ENCODE measurements at places on chromosomes 7 and 10.

DNA sequence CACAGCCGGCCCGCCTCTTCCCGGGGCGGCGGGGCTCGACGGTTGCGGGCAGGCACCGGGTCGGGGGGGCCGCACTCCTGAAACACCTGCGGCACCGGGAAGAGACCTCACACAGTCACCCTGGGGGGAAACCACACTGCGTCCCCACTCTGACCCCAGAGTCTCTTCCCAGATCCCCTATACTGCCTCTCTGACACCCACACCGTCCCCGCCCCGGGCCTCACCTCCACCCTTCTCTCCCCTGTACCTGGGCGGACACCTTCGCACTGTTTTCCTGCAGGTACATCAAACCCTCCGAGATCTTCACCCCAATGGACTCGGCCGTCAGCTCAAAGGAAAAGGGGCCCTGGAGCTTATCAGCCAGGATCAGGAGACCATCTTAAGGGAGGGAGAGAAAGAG, 3.4 kb upstream of the GAL3ST4 start:
- no peak for DNase-seq

- DNase-seq = no peak
Measured at GRCh38 chr10:113442336-113442735, 110.5 kb upstream of the HABP2 start.

GRCh38 chr10:112631501-112632400, 184.7 kb downstream of the VTI1A start:
- DNase-seq = no peak

DNA sequence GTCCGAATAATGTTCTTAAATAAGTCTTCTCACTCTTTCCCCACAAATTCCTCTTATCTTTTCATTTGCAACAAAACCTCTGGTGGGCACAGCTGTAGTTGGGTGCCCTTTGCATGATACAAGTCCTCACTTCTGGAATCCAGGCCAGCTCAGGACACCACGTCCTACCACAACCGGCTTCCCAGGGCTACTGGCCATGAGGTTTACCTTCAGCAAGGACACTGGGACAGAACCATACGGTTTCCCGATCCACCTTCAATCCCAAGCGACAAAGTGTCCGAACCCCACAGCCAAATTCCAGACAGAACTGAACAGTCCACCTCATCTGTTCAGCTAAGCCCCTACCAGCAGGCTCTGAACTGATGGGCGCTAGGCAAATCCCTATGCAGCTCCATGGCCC, 174.6 kb downstream of the FAM107B start:
- peak; percentile 14 for DNase-seq

GRCh38 chr10:927131-927530, 4.4 kb downstream of the LARP4B start:
- no peak for DNase-seq

GRCh38 chr10:89296220-89296648, 5.6 kb upstream of the IFIT2 start:
- DNase-seq = no peak

DNA sequence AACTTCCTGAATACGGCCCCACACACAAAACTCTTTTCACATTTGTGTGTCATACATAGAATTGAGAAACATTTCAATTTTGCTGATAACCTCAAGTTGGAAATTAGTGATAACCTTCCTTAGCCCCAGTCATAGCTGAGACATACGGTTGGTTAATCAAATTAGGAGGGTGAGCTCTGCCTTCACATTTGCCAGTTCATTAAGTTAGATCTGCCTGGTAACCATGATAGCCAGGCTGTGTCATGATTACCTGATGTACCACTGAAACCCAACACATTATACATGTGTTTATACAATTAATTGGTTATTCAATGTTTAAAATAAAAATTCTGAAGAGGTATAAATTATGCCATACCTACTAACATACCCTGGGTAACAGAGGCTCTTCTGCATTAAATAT, 60.8 kb upstream of the RAB11FIP2 start:
- DNase-seq = no peak

- no peak for DNase-seq
Measured at GRCh38 chr10:59962756-59963155, 56.4 kb upstream of the CCDC6 start.

Measured in CD4-positive, alpha-beta T cell treated with Interleukin-10 for 1 hour (primary cell).